ENCODE measurements at places on chromosomes 13 and 19.

DNA sequence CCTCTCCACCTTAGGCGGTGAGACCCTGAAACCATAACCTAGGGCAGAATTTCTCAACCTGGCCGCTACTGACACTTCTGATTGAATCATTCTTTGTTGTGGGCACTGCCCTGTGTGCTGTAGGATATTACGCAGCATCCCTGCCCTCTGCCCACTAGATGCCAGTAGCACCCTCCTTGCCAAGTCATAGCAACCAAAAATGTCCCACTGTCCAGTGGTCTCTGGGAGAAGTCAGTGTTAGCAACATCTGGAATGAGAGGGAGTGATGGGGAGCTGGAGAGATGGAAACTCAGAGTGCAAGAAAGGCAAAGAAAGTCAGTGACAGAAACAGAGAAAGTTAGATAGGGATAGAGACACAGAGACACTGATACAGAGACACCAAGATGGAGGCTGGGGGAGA, 13.6 kb downstream of the KLK4 start:
- no peak overlapping the region for H3K4me3 ChIP-seq
- no peak for DNase-seq
- no peak overlapping the region for H3K27ac ChIP-seq
- H3K27me3 ChIP-seq = peaks cover 5% of the 10 kb centered on the region
- no peaks in the 10 kb centered on the region for H3K4me1 ChIP-seq

- peaks cover 20% of the 10 kb centered on the region for H3K4me1 ChIP-seq
- no peaks in the 10 kb centered on the region for H3K27me3 ChIP-seq
- H3K4me3 ChIP-seq = no peak overlapping the region
- peaks cover 45% of the 10 kb centered on the region for H3K36me3 ChIP-seq
- H3K27ac ChIP-seq = peak overlapping the region; percentile 67
- no peak for DNase-seq
Measured at GRCh38 chr19:47209319-47210179, 21.4 kb downstream of the BBC3 start.

GRCh38 chr13:94351292-94351990, 128.0 kb downstream of the DCT start:
- peak overlapping the region; percentile 57 for H3K27ac ChIP-seq
- H3K27me3 ChIP-seq = peaks cover 3% of the 10 kb centered on the region
- DNase-seq = no peak
- H3K4me3 ChIP-seq = no peak overlapping the region
- peaks cover 23% of the 10 kb centered on the region for H3K4me1 ChIP-seq

- no peaks in the 10 kb centered on the region for H3K4me1 ChIP-seq
- peaks cover 1% of the 10 kb centered on the region for H3K36me3 ChIP-seq
- no peak overlapping the region for H3K27ac ChIP-seq
- no peaks in the 10 kb centered on the region for H3K27me3 ChIP-seq
Measured at GRCh38 chr13:51723529-51723928, 80.4 kb downstream of the DHRS12 start.

- H3K4me1 ChIP-seq = no peaks in the 10 kb centered on the region
- H3K36me3 ChIP-seq = no peaks in the 10 kb centered on the region
- no peak for DNase-seq
- no peak overlapping the region for H3K27ac ChIP-seq
Measured at GRCh38 chr13:47588676-47589075, 412.4 kb downstream of the SUCLA2 start.

DNA sequence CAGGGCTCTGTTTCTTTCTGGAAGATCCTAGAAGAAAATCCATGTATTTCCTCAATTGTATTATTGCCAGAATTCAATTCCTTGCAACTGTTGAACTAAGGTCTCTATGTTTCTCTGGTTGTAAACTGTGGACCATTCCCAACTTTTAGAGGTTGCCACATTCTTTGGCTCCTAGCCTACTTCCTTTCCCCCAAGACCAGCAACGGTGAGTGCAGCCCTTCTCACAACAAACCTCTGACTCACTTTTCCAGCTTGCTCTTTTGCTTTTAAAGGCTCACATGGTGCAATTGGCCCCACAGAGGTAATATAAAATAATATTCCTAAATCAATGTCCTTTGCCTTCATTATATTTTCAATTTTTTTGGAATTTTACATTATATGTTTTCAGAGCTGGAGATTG, 371.3 kb downstream of the SLITRK5 start:
- H3K4me1 ChIP-seq = no peaks in the 10 kb centered on the region
- H3K36me3 ChIP-seq = no peaks in the 10 kb centered on the region
- H3K27me3 ChIP-seq = no peaks in the 10 kb centered on the region
- no peak overlapping the region for H3K27ac ChIP-seq
- DNase-seq = no peak
- H3K4me3 ChIP-seq = no peak overlapping the region

DNA sequence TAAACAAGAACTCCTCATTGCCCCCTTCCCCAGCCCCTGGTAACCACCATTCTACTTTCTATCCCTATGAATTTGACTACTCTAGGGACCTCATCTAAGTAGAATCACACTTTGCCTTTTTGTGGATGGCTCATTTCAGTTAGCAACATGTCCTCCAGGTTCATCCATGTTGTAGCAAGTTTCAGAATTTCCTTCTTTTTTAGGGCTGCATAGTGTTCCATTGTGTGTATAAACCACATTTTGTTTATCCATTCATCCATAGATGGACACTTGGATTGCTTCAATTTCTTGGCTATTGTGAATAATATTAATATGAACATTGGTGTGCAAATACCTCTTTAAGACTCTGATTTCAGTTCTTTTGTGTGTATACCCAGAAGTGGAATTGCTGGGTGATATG, 4.8 kb upstream of the DHRS12 start:
- peaks cover 7% of the 10 kb centered on the region for H3K36me3 ChIP-seq
- no peak overlapping the region for H3K27ac ChIP-seq
- DNase-seq = no peak
- H3K27me3 ChIP-seq = no peaks in the 10 kb centered on the region

GRCh38 chr13:89812856-89813255, 1534.6 kb upstream of the MIR17HG start:
- no peaks in the 10 kb centered on the region for H3K4me1 ChIP-seq
- no peak overlapping the region for H3K27ac ChIP-seq
- no peaks in the 10 kb centered on the region for H3K36me3 ChIP-seq
- DNase-seq = no peak

DNA sequence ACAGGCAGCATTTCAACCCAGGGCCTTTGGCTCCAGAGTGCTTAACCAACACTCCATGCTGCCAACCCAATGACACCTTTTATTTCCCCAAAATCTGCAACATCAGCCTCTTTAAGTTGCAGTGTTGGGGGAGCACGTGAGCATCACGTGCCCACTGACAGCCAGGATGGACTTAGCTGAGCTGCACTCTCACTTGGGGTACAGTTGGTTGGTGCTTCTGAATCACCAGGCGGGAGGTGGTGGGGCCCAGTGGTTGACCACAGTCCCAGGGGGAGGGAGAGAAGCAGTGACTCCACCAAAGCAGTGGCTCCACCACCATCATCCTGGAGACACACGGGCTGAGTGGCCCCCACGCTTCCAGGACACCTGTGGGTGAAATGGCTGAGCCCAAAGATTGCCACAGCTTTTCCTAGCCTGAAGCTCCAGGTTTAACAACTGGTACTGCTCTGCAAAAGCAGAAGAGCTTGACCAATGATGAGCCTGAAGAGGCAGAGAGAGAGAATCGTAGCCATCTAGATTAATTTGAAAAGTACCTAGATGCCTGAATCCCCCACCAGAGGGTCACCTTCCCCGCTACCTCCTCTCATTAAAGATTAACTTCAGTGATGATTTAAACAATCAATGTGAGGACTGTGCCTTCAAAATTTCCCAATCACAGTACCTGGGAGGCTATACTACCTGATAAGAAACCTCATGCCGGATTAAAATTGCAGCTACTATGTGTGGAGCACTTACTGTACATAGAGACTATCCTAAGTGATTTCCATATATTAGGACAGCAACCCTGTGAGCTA, 193.8 kb downstream of the FOXO1 start:
- no peak overlapping the region for H3K27ac ChIP-seq
- no peaks in the 10 kb centered on the region for H3K4me1 ChIP-seq
- peaks cover 1% of the 10 kb centered on the region for H3K36me3 ChIP-seq
- no peak overlapping the region for H3K4me3 ChIP-seq
- DNase-seq = no peak

DNA sequence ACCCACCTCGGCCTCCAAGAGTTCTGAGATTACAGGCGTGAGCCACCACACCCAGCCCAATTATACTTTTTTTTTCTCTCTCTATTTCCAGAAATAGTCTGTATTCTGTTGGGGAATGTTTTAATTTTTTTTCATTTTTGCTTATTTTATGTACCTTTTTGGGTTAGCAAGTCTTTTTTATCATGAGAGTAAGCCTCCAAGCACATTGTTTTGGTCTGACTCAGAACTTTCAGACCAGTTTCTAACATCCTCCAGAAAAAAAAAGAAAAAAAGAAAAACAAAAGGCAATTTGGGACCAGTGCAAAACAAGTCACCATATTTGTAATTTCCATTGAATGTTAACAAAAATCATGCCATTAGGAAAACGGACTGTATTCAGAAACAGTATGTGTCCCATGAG, 1465.5 kb downstream of the SLITRK5 start:
- no peaks in the 10 kb centered on the region for H3K4me1 ChIP-seq
- no peak overlapping the region for H3K27ac ChIP-seq
- H3K36me3 ChIP-seq = no peaks in the 10 kb centered on the region

DNA sequence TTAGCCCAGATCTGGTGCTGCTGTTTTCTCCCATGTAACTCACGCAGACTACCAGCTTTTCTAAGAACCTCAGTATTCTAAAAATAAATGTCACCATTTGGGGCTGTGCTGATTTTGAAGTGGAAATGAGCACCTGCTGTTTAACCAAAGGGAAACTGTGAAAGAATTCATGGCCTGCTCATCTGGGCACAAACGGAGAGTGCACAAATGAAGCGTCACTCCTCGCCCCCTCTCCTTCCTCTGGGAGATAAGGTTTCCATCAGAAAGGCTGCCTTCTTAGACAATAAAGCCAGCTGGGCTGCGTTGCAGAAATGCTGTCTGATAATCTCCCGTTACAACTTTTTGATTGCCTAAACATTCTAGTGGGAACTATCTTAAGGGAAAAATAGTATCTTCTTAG, 73.7 kb upstream of the SLC15A1 start:
- H3K4me1 ChIP-seq = peaks cover 8% of the 10 kb centered on the region
- H3K27ac ChIP-seq = no peak overlapping the region

GRCh38 chr13:83538636-83539035, 343.6 kb downstream of the SLITRK1 start:
- no peaks in the 10 kb centered on the region for H3K36me3 ChIP-seq
- H3K4me3 ChIP-seq = no peak overlapping the region
- H3K27me3 ChIP-seq = no peaks in the 10 kb centered on the region
- no peaks in the 10 kb centered on the region for H3K4me1 ChIP-seq

DNA sequence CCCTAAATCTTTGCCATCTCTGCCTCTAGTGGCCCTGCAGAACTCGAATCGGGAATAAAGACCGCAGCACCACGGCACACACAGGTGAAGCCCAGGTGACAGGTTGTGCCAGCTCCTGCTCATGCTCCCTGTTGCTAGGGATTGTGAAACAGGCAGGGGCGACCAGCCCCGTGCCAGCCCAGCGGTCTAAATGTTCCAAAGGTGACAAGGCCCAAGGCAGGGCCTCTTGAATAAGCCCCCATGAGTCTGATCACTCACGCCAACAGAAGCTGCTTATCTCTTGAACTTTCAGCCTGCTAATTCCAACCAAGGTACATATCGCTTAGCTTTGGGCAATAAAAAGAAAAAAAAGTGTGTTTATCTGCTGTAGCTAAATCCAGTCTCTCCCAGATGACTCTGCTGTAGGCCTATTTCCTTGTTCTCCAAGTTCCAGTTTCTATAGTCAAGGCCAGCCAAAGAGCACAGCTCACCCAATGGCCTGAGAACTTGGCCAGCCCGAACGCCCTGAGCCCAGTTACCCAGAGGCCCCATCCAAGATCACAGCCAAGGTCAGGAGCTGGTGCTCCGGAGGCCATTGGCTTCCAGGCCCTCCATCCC, 191.1 kb upstream of the GPR12 start:
- H3K27ac ChIP-seq = no peak overlapping the region
- no peak for DNase-seq
- no peak overlapping the region for H3K4me3 ChIP-seq
- H3K36me3 ChIP-seq = no peaks in the 10 kb centered on the region
- H3K27me3 ChIP-seq = no peaks in the 10 kb centered on the region

DNA sequence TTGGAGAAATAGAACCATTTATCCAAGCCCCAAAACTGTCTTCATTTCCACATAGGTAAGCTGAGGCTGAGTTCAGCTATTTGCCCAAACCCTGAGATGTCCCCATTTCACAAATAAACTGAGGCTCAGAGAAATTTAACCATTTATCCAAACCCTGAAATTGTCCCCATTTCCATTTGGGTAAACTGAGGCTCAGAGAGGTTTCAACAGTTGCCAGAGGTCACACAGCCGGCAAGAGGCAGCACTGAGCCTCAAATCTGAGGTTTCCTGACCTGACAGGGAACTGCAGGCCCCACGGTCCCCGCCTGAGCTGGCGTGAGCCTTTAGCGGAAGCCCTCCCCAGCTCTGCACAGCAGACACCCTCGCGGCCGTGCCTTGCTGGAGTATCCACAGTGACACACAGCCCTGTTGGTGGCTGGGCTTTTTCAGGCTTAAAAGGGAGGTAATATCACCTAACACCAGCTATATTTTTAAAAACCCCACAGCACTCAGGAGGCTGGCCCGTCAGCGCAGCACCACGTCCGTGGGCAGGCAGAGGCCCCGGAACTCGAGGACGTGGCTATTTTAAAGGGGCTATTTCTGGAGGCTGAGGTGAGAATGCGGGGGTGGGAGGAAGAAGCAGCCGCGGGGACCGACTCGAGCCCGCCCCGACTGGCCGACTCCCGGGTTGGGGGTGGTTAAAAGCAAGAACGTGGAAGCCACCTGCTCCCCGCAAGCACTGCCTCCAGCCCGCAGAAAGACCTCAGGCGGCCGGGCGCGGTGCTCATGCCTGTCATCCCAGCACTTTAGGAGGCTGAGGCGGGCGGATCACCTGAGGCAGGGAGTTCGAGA, 18.5 kb downstream of the PTPRS start:
- peaks cover 6% of the 10 kb centered on the region for H3K27me3 ChIP-seq
- no peaks in the 10 kb centered on the region for H3K36me3 ChIP-seq
- H3K4me3 ChIP-seq = no peak overlapping the region
- DNase-seq = no peak
- H3K27ac ChIP-seq = no peak overlapping the region

DNA sequence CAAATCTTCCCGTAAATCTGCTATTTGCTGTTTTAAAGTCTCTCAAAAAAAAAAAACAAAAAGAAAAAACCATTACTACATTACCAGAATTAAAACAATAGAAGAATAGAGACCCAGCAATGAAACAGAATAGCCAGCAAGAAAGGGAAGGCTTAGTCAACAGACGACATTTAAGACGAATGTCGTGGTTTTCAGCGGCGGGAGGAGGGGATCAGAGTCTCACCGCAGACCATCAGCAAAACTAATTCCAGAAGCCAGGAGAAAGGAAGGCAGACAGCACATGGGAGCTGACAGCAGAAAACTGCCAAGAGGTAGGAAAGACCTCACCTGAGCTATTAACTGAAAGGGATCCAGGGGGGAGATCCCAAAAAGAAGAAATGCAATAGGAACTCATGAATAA, 128.9 kb downstream of the RNF17 start:
- no peak overlapping the region for H3K4me3 ChIP-seq
- H3K27ac ChIP-seq = no peak overlapping the region
- H3K4me1 ChIP-seq = no peaks in the 10 kb centered on the region
- DNase-seq = no peak
- peaks cover 25% of the 10 kb centered on the region for H3K36me3 ChIP-seq
- no peaks in the 10 kb centered on the region for H3K27me3 ChIP-seq

GRCh38 chr19:11165486-11166030, 10.0 kb upstream of the SPC24 start:
- H3K27ac ChIP-seq = no peak overlapping the region
- no peaks in the 10 kb centered on the region for H3K36me3 ChIP-seq
- H3K4me3 ChIP-seq = no peak overlapping the region
- no peak for DNase-seq
- H3K27me3 ChIP-seq = no peaks in the 10 kb centered on the region
- no peaks in the 10 kb centered on the region for H3K4me1 ChIP-seq

- H3K4me1 ChIP-seq = no peaks in the 10 kb centered on the region
- H3K27me3 ChIP-seq = no peaks in the 10 kb centered on the region
- no peaks in the 10 kb centered on the region for H3K36me3 ChIP-seq
- no peak overlapping the region for H3K27ac ChIP-seq
- H3K4me3 ChIP-seq = no peak overlapping the region
Measured at GRCh38 chr13:35978607-35979316, 152.4 kb downstream of the DCLK1 start.

Data from activated T-helper 1 cell treated with anti-CD3 and anti-CD28 coated beads, Interleukin-12 subunit alpha, Interleukin-12 subunit beta, Interleukin-2, Interleukin-4 antibody, amounts not matched to agents 30 ng/mL and 10 ng/mL and 1 ng/mL, durations not matched to agents 14 hours and 24 hours and 36 hours (primary cell).